ENCODE measurements at places on chromosomes 1 and 21.

GRCh38 chr1:32150847-32151246, 28.6 kb upstream of the TXLNA start:
- DNase-seq: no peak

DNA sequence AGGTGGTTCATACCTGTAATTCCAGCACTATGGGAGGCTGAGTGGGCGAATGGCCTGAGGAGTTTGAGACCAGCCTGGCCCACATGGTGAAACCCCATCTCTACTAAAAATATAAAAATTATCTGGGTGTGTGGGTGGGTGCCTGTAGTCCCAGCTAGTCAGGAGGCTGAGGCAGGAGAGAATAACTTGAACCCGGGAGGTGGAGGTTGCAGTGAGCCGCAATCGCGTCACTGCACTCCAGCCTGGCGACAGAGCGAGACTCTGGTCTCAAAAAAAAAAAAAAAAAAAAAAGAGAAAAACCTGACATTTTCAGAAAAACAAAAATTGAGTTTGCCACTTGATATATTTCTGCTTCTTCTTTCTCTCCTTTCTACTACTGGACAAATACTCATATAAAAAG, 24.3 kb downstream of the CA6 start:
- DNase-seq: no peak

DNA sequence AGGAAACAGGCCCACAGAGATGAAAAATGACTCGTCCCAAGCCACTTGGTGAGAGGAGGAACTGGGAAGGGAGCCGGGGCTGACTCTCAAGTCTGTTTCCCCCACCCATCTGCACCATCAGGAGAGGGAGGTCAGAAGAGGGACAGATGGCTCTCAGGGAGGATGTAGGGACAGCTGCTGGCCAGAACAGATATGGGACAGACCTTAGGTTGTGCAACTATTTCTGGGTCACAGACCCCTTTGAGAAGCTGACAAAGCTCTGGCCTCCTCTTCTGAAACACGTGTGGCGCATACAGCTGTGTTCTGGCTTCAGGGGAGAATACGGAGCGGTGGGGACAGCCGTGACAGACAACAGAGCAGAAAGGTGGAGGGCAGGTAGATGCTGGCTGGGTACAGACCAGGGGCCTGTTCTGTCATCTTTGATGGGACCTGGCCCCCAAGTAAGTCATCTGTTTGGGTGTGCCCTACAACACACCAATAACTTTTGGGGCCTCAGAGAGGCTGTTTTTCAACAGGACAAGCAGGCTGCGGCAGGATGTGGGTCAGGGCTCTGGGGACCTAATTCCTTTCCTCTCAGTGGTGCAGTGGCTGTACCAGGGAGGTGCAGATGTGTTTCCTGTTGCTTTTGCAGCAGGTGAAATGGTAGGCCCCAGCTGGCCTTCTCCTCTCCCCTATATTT, 7.3 kb downstream of the SH3BGRL3 start:
- DNase-seq: peak; percentile 69

- peak; percentile 25 for DNase-seq
Observed at GRCh38 chr1:58524353-58524945, 22.1 kb downstream of the OMA1 start.

DNA sequence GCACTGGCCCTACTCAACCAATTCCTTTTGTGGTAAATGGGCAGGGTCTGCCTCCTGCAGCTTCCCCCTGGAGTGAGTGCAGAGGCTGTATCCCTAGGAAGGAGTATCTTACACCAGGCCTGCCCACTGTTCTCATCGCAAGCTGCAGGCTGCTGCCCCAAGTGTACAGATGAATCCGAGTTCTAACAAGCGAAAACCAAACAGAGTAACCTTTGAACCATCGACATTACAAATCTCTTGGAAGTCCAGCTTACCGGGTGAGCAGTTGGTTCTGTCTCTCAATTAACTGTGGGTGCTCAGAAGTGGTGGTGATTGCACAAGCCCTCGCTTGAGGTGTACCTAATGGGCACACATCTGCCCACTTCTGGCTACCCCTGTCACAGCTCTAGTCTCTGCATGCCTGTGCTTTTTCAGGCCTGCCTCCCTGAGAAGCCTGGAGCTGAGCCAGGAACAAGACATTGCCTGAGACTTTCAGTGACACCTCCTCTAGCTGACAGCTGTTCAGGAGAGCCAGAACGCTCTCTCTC, 22.7 kb downstream of the INAVA start:
- DNase-seq: no peak

DNA sequence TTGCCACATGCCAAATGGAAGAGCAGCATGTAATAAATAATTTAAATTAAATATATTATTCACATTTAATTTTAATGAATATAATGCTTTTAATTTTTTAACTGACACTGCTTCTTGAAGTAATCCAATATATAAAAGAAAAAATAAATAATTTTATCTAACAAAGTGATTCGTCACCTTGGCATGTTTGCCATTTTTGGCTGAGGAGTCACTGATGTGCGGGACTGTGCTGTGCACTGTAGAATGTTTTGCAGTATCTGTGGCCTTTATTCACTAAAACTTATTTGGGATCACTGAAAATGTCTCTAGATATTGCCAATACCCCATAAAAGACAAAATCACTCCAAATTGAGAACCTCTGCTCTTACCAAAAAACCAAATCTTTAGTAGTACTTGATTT, 807.8 kb downstream of the BRINP3 start:
- no peak for DNase-seq

GRCh38 chr21:28444111-28444510, 548.6 kb downstream of the LTN1 start:
- no peak for DNase-seq

GRCh38 chr1:84117868-84118267, 26.2 kb upstream of the PRKACB start:
- no peak for DNase-seq

GRCh38 chr1:110916274-110916668, 43.3 kb downstream of the CD53 start:
- DNase-seq: no peak

- DNase-seq: no peak
Observed at GRCh38 chr21:21412096-21412495, 413.9 kb downstream of the NCAM2 start.

DNA sequence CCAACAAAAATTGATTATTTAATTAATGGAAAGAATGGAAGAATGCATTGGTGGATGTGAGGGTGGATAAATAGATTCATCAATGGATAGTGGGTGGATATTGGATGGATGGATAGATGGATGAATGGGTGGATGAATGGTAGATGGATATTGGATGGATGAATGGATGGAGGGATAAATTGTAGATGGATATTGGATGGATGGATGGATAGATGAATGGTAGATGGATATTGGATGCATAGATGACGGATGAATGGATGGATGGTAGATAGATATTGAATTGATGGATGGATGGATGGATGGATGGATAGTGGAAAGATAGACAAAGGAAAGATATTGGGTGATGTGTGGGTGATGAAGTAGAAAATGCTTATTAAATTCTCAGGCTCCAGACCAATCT, 123.6 kb upstream of the KAZN start:
- DNase-seq: no peak

- DNase-seq: no peak
Observed at GRCh38 chr1:94935476-94935875, 8.6 kb upstream of the CNN3 start.

DNA sequence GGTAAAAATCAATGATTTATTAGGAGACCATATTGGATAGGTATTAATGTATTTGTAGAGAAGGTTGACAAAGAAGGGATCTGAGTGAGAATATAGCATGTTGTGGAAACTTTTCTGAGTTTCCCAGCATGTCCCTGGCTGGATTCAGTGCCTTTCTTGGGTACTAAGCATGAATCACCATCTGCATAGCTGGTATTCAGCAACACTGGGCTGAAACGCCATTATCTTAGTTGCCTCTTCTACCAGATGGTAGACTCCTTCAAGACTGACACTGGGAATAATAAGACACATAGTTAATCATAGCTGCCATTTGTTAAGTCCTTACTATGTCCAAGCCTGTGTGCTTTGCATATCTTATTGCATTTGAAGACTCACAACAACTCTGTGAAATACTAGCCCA, 45.5 kb downstream of the ATP5PF start:
- no peak for DNase-seq

DNA sequence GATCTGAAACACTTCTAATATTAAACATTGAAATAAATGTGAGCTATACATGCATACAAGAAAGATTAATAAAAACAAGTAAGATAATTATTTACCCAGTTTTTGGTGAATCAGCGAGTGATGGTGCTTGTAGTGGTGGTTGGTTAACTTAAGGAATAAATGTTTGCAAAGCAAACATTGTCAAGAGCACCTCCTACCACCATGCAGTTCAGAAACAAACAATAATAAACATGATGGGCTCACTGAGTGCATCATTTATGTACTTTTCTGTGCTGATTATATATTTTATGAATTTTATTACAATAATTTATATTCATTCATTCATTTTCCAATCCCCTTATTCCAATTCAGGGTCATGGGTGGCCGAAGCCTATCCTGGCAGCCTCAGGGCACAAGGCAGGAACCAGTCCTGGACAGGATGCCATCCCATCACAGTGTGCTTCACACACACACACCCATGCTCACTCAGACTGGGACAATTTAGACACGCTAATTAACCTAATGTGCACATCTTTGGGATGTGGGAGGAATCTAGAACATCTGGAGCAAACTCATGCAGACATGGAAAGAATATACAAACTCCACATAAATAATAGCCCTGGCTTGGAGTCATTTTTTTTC, 57.8 kb downstream of the ZMYM4 start:
- no peak for DNase-seq
